ENCODE measurements at places on chromosomes 2 and 18. TPM values are rescaled to one million over a fixed set of nuclear protein-coding genes. Genes with fewer than 3 reads are reported as not detected.

DNA sequence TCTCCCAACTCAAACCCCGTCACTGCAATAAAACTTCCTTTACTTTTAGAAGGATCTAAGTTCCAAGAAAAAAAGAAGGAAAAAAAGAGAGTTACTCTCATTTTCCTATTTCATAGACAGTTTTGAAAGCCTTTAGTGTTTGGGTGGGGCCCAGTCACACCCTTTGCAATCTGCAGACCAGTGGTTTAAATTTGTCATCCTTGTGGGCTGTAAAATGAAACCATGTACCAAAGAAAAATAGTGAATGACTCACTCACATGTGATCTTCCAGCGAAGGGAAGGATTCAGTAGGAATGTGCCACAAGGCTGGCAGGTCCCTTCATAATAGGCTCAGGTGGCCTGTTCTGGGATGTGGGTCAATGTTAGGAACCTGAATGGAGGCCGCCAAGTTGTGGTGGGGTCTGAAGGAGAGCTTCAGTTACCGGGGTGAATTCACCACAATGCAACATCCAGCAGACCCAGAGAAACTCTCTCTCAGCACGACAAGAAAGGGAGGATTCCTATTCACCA lies 28.3 kb downstream of the ANXA4 start:
- H3K27ac ChIP-seq, result peak overlapping the region; percentile 57
- peaks cover 32% of the 10 kb centered on the region for H3K4me1 ChIP-seq
- no peak for DNase-seq
- no peaks in the 10 kb centered on the region for H3K36me3 ChIP-seq

DNA sequence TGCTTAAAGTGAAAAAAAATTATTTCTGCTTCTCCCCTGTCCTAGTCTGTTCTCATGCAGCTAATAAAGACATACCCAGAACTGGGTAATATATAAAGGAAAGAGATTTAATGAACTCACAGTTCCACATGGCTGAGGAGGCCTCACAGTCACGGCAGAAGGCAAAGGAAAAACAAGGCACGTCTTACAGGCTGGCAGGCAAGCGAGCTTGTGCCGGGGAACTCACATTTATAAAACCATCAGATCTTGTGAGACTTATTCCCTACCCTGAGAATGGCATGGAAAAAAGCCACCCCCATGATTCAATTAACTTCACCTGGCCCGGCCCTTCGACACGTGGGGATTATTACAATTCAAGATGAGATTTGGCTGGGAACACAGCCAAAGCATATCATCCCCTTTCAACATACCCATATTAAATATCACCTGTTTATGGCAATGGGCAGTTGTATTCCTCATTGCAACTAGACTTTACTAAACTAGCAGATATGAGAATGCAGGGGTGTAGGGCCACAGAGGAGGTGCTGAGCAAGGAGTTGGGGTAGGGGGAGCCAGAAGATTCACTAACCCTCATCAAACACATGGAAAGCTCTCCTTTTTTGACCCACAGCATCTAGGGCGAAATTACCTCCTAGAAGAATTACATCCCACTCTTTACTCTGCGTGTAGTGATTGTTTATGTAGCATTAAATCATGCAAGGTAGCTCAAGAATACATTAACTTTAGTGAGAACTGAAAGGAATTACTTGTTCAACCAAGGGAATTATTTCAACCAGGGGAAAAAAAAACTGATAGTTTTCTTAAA lies 183.3 kb upstream of the DOK6 start:
- no peak overlapping the region for H3K27ac ChIP-seq
- H3K4me3 ChIP-seq, result no peak overlapping the region
- no peaks in the 10 kb centered on the region for H3K36me3 ChIP-seq
- H3K4me1 ChIP-seq, result no peaks in the 10 kb centered on the region

- H3K36me3 ChIP-seq, result peaks cover 5% of the 10 kb centered on the region
- H3K4me1 ChIP-seq, result peaks cover 25% of the 10 kb centered on the region
- no peaks in the 10 kb centered on the region for H3K27me3 ChIP-seq
- 0 out of 2 replicates have a peak overlapping the region, but pooled peaks have one; percentile 3 for H3K27ac ChIP-seq
- no peak for DNase-seq
Observed at GRCh38 chr2:47558768-47559684, 156.1 kb downstream of the MSH2 start.

GRCh38 chr18:60350941-60351340 lies 21.6 kb downstream of the MC4R start:
- H3K4me3 ChIP-seq, result no peak overlapping the region
- DNase-seq, result no peak
- no peak overlapping the region for H3K27ac ChIP-seq
- H3K36me3 ChIP-seq, result no peaks in the 10 kb centered on the region
- H3K4me1 ChIP-seq, result no peaks in the 10 kb centered on the region

- no peaks in the 10 kb centered on the region for H3K27me3 ChIP-seq
Observed at GRCh38 chr2:134035605-134036370, 218.1 kb upstream of the MGAT5 start.

Gene SCLY
- 68.9 TPM for total RNA-seq

DNA sequence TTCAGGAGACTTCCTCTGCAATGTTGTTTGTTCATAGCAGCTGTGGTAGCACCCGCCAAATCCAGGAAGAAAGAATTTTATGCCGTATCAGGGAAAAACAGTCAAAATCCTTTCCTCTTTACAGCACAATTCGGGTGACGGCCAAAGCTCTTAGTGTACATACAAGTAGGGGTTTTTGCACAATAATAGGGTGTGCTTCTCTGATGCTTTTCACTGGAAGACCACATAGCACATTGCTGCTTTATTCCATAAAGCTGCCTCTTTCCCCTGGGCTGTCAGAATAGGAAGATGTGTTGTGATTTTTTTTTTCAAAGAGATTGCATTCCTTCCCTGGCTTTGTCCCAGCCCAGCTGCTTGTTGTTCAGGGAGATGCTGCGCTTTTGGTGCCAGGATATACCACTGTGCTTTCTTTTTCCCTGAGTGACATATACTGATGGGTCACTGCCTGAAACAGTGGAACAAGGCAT lies 27.2 kb upstream of the LANCL1 start:
- H3K36me3 ChIP-seq, result no peaks in the 10 kb centered on the region

GRCh38 chr18:10928772-10929373 lies 220.5 kb downstream of the PIEZO2 start:
- no peaks in the 10 kb centered on the region for H3K27me3 ChIP-seq
- H3K36me3 ChIP-seq, result no peaks in the 10 kb centered on the region
- peaks cover 47% of the 10 kb centered on the region for H3K4me1 ChIP-seq
- no peak overlapping the region for H3K4me3 ChIP-seq
- no peak for DNase-seq
- H3K27ac ChIP-seq, result peak overlapping the region; percentile 37

DNA sequence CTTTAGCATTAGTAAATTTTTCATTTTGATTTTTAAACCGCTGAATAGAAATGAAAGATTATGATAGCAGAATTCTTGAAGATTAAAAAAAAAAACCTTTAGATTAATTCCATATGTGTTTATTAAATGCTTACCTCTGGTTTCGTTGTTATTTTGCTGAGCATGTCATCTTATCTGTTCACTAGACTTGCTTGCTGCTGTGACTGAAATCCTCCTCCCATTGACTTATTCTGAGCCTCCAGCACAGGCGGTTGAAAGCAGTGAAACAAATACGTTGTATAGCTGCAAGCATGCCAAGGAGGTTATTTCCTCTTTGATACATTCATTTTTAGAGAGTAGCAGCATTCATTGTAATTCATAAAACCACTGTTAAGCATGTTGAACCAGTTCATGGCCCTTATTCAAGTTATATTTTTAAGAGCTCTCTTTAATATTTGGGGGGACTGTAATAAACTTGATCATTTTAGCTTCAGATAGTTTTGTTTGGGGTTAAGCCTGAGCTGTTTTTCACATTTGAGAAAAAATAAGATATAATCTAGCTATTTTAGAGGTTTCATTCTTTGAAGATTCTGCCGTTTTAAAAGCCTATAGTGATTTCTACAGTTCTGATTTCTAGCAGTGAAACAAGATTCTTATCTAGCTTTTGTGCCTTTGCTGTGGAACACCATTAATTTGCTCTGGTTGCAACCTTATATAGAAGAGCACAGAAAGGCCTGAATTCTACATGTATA lies at the start of gene HTR2B:
HTR2B (minus strand) TSS at position 205 of the 731 bp plus-strand sequence. CDS start 1,278 bp downstream, outside the sequence.
- peak; percentile 17 for DNase-seq
- no peak within 1 kb of the TSS for H3K27ac ChIP-seq

DNA sequence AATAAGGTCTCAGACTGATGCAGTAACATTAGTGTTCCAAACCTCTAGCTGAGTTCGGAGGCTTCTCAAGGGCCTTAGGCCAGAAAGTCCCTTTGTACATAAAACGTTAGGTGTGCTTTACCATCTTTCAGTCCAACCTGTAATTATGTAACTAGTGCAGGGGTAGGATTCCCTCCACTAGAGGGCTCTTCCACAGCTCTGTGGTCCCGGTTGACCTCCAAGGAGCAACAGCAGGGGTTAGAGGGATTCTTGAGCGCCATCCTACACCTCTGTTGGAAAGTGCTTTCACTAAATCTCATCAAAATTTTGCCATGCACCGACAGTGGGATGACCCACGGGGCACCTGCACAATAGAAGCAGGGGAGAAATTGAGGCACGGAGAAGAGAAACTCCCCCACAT lies 155.8 kb upstream of the LRP1B start:
- no peaks in the 10 kb centered on the region for H3K36me3 ChIP-seq
- H3K27me3 ChIP-seq, result no peaks in the 10 kb centered on the region
- DNase-seq, result peak; percentile 89
- no peaks in the 10 kb centered on the region for H3K4me1 ChIP-seq

DNA sequence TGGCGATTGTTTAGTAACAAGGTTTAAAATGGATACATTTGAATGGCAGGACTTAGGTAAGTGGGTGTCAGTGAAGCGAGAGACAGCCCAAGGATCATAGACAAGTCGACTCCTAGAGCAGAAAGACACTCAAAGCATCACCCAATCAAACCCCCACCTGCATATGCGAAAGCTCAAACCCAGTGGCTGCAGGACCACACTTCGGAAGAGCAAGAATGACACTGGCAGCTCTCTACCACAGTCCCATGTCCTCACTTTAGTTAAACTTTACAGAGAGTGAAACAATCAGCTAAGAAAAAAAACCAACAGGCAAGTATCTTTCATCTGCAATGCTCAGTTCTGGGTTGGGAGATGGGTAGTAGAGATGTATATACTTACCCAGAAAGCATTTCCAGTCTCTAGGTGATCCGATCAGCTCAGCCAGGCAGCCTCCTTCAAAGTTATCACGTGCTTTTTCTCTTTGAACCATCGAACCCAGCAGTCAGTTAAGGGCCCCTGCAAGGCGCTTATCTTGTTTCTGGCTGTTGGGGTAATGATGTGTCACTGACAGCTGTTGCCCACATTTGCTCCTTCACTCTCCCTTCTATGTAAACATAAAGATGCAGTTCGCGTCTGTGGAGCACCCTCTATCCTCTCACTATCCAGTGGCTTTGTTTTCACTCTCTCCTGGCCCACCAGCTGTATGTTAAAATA lies 357.5 kb upstream of the ID2 start:
- H3K4me3 ChIP-seq, result no peak overlapping the region
- DNase-seq, result no peak
- H3K4me1 ChIP-seq, result peaks cover 10% of the 10 kb centered on the region
- no peak overlapping the region for H3K27ac ChIP-seq

GRCh38 chr2:129233751-129234406 lies 745.6 kb upstream of the RAB6C start:
- H3K4me3 ChIP-seq, result no peak overlapping the region
- H3K27me3 ChIP-seq, result no peaks in the 10 kb centered on the region
- H3K36me3 ChIP-seq, result no peaks in the 10 kb centered on the region
- DNase-seq, result peak; percentile 27
- H3K4me1 ChIP-seq, result no peaks in the 10 kb centered on the region
- H3K27ac ChIP-seq, result no peak overlapping the region

DNA sequence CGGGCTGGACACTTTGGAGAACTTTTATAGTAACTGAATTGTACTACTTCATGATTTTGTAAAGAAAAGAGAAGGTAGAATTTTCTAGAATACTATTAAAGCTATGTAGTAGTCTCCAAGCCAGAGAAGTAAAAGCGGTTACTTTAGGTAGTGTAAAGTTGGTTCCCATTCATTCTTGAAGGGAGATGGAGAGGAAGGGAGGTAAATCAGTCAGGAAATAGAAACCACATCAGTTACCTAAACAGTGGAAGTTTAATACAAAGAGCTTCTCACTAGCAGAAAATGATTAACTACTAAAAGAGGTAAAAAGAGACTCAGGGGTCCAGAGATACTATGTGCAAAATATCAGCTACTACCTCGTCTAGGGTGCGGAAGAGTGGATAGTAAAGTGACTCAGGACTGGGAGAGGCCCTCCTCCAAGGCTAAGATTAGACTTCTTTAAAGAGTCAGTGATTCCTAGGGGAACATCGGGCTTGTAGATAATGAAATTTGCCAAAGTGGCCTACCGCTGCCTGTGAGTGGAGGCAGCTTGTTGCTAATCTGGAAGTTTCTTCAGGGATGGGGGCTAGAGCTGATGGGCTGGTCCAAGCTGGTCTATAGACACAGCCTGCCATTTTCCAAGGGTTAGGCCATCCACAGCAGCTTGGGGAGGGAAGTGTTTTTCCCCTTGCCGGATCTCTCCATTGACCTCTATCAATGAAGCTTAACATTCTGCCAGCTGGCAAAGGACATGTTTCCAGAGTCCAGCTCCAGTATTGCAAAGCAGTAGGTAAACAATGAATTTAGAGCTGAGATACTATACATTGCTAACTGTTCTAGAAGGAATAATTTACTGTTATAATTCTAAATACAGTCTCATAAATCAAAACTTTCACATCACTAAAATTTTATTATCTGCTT lies 246.4 kb upstream of the BOD1L2 start:
- H3K4me3 ChIP-seq, result no peak overlapping the region
- DNase-seq, result no peak
- H3K27me3 ChIP-seq, result no peaks in the 10 kb centered on the region
- no peaks in the 10 kb centered on the region for H3K36me3 ChIP-seq
- peaks cover 15% of the 10 kb centered on the region for H3K4me1 ChIP-seq

Gene HOXD13
- total RNA-seq, result not detected

Gene LHCGR
- 0.45 TPM for total RNA-seq

GRCh38 chr2:1923541-1923940 lies 179.2 kb upstream of the PXDN start:
- H3K4me1 ChIP-seq, result no peaks in the 10 kb centered on the region
- no peaks in the 10 kb centered on the region for H3K36me3 ChIP-seq
- H3K4me3 ChIP-seq, result no peak overlapping the region
- no peak overlapping the region for H3K27ac ChIP-seq
- DNase-seq, result no peak
- no peaks in the 10 kb centered on the region for H3K27me3 ChIP-seq

- DNase-seq, result no peak
- H3K27me3 ChIP-seq, result no peaks in the 10 kb centered on the region
- H3K4me3 ChIP-seq, result no peak overlapping the region
- H3K36me3 ChIP-seq, result no peaks in the 10 kb centered on the region
- peaks cover 10% of the 10 kb centered on the region for H3K4me1 ChIP-seq
Observed at GRCh38 chr2:145041706-145042105, 521.8 kb upstream of the ZEB2 start.
